ENCODE measurements at places on chromosomes 13 and 19.

- DNase-seq = no peak
Measured at GRCh38 chr13:31947105-31947504, 84.5 kb upstream of the FRY start.

DNA sequence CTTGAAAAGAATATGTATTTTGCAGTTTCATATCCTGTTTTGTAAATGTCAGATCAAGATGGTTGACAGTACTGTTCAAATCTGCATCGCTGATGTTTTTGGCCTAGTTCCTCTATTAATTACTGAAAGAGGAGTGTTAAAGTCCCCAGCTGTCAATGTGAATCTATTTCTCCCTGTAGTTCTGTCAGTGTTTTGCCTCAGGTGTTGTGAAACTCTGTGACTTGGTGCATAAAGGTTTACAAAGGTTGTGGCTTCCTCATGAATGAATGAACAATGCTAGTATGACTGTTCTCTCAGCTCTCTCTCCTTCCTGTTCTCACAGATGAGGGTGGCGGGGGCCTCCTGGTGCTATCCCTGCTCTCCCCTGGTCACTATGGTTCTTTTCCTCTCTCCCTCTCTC, 142.4 kb downstream of the MYCBP2 start:
- peak; percentile 42 for DNase-seq

DNA sequence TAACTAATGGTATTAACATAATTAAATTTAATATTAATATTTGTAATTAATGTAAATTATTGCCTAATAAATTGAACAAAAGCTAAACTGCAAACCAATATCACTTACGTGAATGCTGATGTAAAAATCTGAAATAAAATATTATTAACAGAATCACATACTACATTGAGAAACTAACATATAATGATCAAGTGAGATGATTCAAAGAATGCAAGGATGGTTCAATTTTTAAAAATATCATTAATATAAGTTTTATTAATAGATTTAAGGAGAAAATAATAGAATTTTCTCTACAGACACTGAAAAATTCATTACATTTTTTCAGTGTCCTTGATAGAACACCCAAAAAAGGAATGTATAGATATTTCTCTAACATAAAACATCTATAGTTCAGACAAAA, 23.5 kb upstream of the EBPL start:
- DNase-seq = no peak

GRCh38 chr13:109644069-109644750, 142.2 kb downstream of the IRS2 start:
- DNase-seq = no peak

DNA sequence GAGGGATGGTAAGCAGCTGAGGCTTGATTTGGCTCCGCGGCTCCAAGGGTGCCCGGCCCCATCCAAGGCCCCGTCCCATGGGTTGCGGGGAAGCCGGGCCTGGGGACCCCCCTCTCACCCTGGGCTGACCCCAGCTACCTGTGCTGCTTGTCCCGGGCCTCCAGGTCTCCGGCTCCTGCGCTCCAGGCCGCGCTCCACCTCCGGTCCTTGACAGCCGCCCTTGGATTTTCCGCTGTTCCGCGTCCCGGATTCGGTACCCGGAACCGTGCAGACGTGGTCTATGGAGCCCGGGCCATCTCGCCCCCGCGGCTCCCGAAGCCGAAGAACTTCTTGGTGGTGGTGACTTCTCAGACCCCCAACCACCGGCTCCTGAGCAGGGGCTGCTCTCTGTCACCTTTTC, 48.3 kb upstream of the C1QTNF9B start:
- no peak for DNase-seq

- DNase-seq = no peak
Measured at GRCh38 chr13:110024645-110024980, 238.2 kb upstream of the IRS2 start.

DNA sequence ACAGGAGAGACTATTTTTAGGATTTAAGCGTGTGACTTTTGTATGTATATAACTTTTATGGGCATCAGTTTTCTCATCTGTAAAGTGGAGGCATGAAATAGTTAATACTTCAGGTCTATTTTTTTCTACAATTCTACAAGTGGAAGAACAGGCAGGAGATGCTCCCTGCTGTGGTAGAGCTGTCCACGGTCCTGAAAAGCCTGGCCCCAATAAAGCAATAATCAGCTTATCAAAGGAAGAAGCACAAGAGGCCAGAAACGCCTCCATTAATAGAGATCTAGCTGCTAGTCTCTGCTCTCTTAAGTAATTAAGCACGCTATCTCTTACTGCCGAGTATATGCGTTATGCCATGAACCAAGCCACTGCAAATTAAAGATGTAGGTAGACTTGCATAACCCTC, 28.0 kb upstream of the WASF3 start:
- peak; percentile 34 for DNase-seq

DNA sequence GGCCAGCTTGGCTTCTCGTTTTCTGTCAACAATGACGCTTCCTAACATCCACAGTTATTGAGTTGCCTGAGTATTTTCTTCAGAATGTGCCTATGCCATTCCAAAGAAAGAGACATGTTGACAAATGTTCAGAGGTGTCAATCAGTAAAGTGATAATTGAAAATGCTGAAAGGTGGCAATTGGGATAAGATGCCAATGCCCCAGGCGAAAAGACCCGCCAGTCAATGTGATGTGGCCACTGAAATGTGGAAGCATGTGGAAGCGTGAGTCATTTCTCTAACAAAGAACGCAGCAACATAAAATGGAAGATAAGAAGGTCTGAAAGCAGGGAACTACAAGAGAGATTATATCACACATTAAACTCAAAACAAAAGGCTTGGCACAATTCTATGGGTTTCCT, 882.2 kb upstream of the SLC10A2 start:
- DNase-seq = no peak

- DNase-seq = no peak
Measured at GRCh38 chr19:41915021-41915775, 13.1 kb downstream of the ERFL start.

- DNase-seq = no peak
Measured at GRCh38 chr13:48994706-48995105, 19.0 kb downstream of the FNDC3A start.

- DNase-seq = no peak
Measured at GRCh38 chr13:61779456-61779855, 363.8 kb upstream of the PCDH20 start.

GRCh38 chr19:50324331-50324730, 4.8 kb downstream of the KCNC3 start:
- no peak for DNase-seq

GRCh38 chr19:30094756-30095140, 152.7 kb downstream of the URI1 start:
- no peak for DNase-seq

GRCh38 chr19:44998025-44998424, 3.2 kb upstream of the RELB start:
- DNase-seq = no peak

- DNase-seq = no peak
Measured at GRCh38 chr13:24129914-24130774, 30.4 kb upstream of the SPATA13 start.

DNA sequence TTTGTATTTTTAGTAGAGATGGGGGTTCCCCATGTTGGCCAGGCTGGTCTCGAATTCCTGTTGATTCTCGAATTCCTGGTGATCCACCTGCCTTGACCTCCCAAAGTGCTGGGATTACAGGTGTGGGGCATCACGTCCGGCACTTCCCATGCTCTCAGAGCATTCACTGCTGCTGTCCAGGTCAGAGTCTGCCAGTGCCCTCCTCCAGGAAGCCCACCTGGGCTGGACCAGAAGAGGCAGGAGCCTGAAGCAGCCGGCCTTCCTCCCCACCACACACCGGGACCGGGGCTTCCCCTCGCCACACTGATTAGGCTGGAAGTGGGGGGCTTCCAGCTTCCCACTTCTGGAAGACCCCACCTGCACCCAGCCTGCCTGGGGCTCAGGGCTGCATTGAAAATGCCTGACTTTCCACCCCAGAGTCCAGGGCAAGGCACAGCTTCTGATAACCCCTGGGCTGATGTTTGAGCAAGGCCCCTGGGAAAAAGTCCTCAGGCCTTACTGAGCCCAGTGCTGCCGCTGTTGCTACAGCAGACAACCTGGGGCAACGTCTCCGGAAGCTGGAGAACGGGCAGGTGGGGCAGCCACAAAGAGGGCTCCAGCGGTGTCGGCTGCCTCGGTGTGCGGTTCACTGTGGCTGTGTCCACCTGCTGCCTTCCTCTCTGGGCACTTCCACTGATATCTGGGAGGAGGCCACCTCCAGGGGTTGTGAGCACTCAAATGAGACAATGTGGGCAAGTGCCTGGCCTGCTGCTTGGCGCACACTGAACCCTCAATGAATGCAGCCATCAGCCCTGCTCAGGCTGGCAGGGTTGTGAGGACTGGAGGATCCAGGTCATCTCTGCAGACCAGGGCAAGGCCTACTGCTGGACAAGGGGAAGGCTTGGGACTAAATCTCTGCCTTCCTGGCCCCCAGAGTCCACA, 22.6 kb downstream of the CEBPA start:
- DNase-seq = no peak

- no peak for DNase-seq
Measured at GRCh38 chr13:68551701-68552522, 1321.8 kb upstream of the PCDH9 start.

DNA sequence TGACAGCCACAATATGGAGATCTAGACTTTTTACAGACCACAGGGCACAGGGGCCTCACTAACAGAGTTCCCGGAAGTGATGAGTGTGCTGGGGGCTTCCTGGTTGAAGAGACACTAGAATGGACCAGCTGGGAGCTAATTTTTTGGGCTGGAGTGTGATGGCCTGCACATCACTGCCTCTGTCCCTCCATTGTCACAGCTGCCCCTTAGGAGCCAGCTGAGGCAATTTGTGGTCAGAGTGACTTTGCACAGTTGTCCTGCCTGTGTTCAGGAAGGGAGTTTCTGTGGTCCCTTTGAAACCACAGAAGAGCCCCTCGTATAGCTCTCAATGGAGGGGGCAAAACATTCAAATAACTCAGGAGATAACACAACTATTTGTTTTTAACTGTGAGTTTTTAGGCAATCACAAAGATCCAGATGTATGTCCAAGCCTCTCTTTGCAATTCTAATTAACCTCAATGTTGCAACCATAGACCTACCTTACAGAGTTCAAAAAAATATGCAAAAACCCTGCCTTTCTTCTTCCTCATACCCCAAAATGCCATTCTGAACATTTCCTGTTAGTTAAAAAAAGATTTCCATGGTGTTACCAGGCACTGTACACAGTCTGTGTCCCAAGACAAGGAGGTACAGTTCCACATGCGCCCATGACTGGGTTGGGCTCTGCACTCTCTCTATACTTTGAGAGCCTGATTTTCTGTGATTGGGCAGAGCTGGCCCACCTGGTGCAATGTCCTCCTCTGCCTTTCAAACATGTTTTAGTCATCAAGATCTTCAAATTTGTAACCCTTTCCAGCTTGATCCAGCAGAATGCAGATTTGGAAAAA, 2.4 kb downstream of the ALOX5AP start:
- peak; percentile 35 for DNase-seq

DNA sequence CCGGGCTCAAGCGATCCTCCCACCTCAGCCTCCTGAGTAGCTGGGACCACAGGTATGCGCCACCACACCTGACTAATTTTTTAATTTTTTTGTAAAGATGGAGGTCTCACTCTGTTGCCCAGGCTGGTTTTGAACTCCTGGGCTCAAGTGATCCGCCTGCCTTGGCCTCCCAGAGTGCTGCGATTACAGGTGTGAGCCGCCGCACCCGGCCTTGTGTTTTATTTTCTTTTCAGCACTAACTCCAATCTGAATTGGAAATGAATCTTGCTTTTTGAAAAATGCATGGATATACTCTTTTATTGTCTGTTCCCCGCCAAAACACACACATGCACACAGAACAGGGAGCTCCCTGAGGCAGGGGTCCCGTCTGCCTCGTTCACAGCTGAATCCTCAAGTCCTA, 1.3 kb upstream of the ISOC2 start:
- DNase-seq = no peak

- DNase-seq = no peak
Measured at GRCh38 chr13:90415902-90416301, 931.6 kb upstream of the MIR17HG start.

GRCh38 chr13:93361703-93362102, 135.1 kb downstream of the GPC6 start:
- no peak for DNase-seq

GRCh38 chr19:34481861-34482379, 362 bp downstream of the WTIP start:
- DNase-seq = no peak

- no peak for DNase-seq
Measured at GRCh38 chr13:93862259-93862658, 617.2 kb downstream of the DCT start.
